ENCODE measurements at places on chromosomes 7 and 10.

- DNase-seq = no peak
These were observed 242.3 kb downstream of the GLI3 start for GRCh38 chr7:41994746-41995110.

GRCh38 chr10:33556620-33557019 lies 222.2 kb upstream of the NRP1 start:
- DNase-seq = no peak

DNA sequence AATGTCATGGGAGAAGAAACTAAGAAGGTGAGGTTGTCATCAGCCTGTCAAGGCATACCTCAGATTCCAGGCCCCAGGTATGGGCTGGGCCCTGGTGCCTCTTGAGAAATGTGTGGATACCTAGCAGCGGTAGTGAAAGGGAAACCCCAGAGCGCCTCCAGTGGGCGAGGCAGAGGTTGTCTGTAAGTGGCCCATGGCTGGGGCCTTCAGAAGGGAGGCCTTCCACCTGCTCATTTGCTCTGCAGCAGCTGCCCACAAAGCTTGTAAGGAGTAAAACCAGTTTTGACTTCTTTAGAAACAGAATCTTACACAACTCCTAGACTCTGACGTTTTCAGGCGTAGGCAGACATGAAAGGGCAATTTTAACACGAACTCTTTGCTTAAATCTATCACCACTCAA lies 509.9 kb downstream of the PARD3 start:
- DNase-seq = no peak

GRCh38 chr10:11450427-11450826 lies 161.0 kb downstream of the USP6NL start:
- DNase-seq = no peak

DNA sequence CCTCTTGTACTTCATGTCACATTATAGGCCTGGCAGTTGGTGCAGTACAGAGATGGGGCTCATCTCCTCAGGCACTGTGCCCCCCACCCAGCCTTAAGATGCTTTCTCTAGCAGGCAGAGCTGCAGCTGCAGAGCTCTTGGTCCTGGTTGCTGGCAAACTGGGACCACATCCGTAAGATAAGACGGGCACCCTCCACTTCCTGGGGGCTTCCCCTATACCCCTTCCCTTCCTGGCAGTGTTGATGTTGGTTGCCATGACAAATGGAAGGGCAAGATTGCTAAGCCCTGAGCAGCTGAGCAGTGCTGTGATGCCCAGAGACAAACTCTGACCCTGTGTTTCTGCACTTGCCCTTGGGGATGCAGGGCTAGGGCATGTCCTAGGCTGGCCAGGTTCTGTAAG lies 103.4 kb upstream of the ANLN start:
- DNase-seq = no peak

GRCh38 chr10:78604721-78605120 lies 464.0 kb upstream of the ZMIZ1 start:
- no peak for DNase-seq

GRCh38 chr10:44017483-44018145 lies 367.3 kb downstream of the CXCL12 start:
- DNase-seq = no peak
